Gastroesophageal sphincter (tissue), 4 donors: ENCODE measurements at places on chromosomes 1 and 21. TPM values are rescaled to one million over a fixed set of nuclear protein-coding genes. Genes with fewer than 3 reads are reported as not detected.

The MIXL1 gene
- total RNA-seq, result not detected

DNA sequence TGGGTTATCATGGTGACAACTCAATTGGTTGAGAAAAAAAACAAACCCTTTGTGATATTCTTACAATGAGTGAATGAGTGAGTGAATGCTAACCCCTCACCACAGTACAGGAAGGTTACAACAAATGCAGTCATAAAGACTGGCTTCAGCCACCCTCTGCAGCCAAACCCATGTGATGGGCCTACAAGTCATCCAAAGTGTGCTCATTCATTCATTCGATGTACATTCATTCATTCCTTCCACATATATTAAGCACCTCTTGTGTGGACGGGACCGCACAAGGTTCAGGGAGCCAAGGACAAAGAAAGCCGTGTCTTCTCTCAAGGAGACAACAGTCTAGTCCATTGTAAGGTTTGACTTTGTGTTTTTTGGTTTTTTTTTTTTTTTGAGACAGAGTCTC, 49.4 kb downstream of the WDR4 start:
- no peak for ATAC-seq

DNA sequence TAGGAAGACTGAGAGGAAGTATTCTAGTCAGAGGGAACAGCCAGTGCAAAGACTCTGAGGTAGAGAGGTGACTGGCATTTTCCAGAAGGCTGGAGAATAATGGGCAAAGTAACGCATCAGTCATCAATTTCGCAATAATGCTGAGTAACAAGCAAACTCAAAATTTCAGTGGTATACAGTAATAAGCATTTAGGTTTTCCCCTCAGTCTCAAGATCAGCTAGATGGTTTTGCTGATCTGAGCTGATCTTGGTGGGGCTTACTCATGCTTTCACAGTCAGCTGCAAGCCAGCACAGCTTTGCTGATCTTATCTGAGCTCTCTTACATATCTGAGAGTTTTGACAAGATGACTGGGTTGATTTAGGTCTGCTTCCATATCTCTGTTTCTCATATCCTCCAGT, 108.7 kb downstream of the TSEN15 start:
- ATAC-seq, result no peak

GRCh38 chr1:155010211-155010918, 7.8 kb downstream of the ZBTB7B start:
- no peak for ATAC-seq

DNA sequence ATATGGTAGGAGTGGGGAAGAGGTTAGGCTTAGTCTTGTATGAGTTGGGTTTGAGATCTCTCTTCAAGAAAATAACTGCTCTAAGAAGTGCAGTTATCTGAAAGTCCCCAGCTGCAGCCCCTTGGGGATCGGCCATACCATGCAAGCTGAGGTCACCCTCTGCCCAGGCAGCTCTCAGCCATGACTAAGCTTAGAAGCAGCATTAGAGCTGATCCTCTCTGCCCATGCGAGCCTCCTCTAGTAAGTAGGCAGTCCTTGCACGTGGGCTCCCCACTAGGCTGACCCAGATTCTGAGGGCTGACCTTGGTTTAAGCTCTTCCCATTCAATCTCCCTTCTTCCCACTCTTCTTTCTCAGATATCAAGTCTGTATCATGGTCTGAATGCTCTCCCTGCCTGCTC, 121.0 kb upstream of the UBE2U start:
- ATAC-seq, result no peak

The FCRL1 gene
- not detected for total RNA-seq

GRCh38 chr1:244097523-244098405, 46.7 kb downstream of the ZBTB18 start:
- ATAC-seq, result no peak

- ATAC-seq, result no peak
Measured at GRCh38 chr21:34623516-34623915, 8.6 kb upstream of the RCAN1 start.

DNA sequence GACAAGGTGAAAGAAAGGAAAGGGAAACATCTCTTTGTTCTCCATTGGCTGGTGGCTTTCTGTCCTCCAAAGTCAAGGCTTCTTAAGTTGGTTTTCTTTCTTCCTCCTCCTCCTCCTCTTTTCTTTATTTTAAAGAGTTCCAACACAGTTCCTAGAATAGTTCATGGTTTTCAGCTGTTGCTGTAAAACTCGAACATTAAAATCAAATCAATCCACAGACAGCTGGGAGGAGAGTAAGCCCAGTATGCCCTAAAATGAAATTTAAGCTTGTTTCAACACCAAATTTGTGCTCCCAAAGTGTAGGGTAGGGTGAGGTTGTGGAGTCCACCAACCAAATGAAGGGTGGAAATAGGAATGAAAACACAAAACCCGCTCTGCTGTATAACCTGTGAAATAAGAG, 10.5 kb upstream of the CPLANE2 start:
- no peak for ATAC-seq

The AMY2B gene
- total RNA-seq, result 51.8 TPM

GRCh38 chr1:211603191-211603701, 24.3 kb upstream of the SLC30A1 start:
- ATAC-seq, result no peak

The AADACL4 gene
- total RNA-seq, result not detected

- ATAC-seq, result no peak
Measured at GRCh38 chr21:32468681-32469111, 56.2 kb downstream of the EVA1C start.

GRCh38 chr1:111959436-111959835, 30.0 kb downstream of the KCND3 start:
- ATAC-seq, result no peak

GRCh38 chr1:20035114-20035513, 34.9 kb upstream of the PLA2G5 start:
- no peak for ATAC-seq

The MECR gene
- total RNA-seq, result 14.7 TPM

DNA sequence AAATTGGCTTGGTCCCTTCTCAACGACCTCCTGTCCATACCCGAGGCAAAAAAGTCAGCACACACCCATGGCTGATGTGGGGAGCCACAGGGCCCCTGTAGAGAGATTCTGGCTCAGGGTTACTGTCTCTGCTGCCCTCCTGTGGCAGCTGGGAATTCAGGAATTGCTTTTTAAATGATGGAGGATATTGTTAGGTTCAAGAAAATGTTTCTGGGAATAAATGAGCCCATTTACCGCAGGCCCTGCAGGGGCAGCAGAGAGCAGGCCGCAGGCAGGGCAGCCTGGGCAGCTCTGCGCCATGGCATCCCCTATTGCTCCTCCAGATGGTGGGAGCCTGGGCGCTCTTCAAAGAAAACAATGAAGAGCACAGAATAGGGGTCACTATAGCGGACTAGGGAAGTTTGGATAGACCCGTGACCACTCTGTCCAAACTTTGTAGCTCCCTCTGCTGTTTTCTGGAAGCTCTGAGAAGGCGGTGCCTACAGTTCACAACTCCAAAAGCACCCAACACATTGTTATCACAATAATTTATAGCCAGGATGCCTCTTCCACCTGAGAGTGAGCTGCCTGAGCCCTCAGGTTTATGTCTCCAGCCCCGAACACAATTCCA, 201.1 kb downstream of the BACH1 start:
- ATAC-seq, result no peak

DNA sequence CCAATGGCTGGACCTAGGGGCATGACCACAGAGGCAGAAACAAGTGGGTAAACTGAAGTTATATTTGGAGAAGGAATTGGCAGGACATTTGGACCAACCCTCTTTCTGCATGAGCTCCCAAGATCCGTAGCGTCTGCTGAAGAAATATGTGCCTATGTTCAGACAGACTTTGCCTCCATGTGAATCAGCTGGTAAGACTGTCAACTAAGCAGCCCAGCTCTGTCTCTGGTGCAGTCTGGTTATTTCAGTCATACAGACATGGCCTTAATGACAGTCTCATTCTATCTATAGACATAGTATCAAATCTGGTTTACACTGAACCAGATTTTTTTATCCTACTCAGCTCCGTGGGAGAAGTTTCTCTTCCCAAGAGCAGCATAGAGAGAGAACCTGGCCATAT, 63.1 kb upstream of the PBX1 start:
- ATAC-seq, result no peak

DNA sequence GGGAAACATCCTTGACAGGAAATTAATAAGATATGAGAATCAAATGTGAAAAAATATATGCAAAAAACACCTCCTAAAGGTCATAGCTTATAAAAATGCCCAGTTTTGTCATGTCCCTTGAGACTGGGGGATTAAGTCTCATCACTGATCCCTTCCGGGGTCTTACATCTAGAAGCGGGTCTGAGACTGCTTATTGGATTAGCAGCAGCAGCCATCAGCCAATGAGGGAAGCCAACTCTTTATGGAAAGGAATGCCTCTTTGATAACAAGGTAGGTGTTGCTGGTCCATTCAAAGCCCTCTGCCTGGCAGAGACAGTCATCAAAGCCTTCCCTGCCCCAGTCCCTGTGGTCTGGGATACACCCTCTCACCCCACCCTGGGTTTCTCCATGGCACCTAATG, 3.9 kb upstream of the CACNA1S start:
- no peak for ATAC-seq

- peak; percentile 53 for ATAC-seq
Measured at GRCh38 chr1:184002071-184002470, 35.5 kb downstream of the COLGALT2 start.

DNA sequence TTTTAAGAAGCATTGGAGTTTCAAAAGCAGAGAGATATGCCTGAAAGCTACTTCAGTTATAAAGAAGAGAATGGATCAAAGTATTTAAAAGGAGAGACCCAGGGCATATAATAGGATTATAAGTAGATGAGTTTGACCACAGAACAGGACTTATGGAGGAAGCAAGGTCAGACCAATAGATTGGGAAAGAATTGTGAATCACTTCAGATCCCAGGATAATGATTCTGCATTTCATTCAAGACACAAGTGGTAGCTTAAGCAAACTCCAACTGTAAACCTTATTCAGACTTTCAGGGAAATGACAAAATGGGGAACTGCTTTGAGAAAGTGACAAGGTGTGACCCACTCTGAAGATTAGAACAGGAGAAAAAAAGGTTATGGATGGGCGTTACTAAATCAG, 18.9 kb upstream of the OR10J5 start:
- no peak for ATAC-seq

DNA sequence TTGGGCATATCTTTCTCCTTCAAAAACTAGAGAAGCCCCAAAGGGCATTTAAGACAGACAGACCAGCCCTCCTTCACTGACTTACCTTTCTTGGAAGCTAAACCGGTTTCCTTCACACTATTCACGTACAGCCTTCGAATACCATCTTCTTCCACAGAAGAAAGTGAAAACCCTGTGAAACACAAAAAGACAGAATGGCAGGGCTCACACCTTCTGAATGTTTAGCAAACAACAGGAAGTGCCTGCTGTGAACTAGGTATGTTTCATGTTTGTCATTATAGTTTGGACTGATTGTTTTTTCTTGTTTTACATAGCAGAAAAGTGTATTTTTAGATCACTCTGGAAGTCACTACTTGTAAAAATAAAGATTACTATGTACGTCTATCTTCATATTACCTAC, 148.6 kb upstream of the KRTAP19-8 start:
- no peak for ATAC-seq

- no peak for ATAC-seq
Measured at GRCh38 chr1:80846966-80847365, 953.8 kb upstream of the ADGRL2 start.

DNA sequence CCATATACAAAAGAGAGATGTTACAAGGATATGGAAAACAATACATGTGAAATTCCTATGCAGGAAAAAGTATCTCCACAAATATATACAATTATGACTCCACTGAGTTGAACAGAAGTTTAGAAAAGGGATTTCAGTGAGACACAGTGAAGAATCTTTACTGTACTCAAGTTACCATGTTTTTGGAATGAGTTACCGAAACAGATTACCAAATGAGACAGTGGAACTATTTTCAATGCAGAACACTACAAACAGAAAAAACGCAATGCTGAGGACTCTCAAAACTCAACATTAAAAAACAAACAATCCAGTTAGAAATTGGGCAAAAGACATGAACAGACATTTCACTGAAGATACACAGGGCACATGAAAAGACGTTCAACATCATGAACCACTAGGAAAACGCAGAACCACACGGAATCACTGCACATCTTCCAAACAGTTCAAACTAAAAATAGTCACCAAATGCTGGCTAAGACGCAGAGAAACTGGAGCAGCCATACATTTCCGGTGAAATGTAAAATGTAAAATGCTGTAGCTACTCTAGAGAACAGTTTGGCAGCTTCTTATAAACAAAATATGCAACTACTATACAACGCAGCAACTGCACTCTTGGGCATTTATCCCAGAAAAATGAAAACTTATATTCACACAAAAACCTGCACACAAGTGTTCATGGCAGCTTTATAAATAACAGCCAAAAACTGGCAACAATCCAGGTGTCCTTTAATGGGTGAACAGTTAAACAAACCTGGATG, 118.7 kb downstream of the UBR4 start:
- ATAC-seq, result peak; percentile 26

The BRDT gene
- total RNA-seq, result not detected

- no peak for ATAC-seq
Measured at GRCh38 chr1:56180520-56181190, 398.7 kb downstream of the PLPP3 start.

The TRIM46 gene
- 0.40 TPM for total RNA-seq

- peak; percentile 75 for ATAC-seq
Measured at GRCh38 chr21:16534408-16535101, 804.8 kb downstream of the USP25 start.

DNA sequence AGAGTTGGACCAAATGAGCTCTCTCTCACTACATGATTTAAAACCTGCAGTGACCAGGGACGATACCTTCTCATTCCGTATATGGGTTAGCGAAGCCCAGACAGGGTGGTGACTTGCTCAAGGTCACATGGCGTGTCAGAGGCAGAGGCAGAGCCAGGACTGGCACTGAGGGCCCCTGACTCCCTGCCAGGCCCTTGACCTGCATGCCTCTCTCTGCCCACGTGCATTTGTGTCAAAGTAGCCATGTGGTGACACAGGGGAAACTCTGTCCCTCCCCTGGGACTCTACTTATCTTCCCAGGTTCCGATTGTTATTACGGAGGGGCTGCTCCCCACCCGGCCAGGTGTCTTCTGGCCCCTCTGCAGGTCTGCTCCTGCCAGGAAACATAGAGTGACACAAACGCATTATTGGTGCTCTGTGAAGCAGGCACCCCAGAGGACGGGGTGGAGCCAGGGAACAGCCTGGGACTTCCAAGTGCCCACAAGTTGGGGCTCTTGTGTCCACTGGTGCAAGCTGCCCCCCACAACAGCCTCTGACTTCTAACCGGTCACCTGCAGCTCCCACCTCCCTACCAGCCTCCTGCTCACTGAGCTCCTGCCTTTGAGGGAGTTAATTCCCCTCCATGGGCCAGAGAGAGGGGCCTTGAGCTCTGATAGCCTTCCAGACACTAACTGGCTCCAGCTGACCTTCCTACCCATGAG, 7.3 kb upstream of the TINAGL1 start:
- ATAC-seq, result no peak

- no peak for ATAC-seq
Measured at GRCh38 chr1:232704256-232704655, 74.3 kb upstream of the SIPA1L2 start.

- no peak for ATAC-seq
Measured at GRCh38 chr1:36377791-36378492, 7.8 kb downstream of the STK40 start.

GRCh38 chr1:235077571-235078479, 50.8 kb downstream of the TOMM20 start:
- no peak for ATAC-seq

The CHIA gene
- total RNA-seq, result not detected
